ENCODE measurements at places on chromosomes 1 and 21. TPM values are rescaled to one million over a fixed set of nuclear protein-coding genes. Genes with fewer than 3 reads are reported as not detected.

GRCh38 chr1:226772446-226773139, 33.5 kb upstream of the ITPKB start:
- H3K27me3 ChIP-seq = no peaks in the 10 kb centered on the region
- H3K27ac ChIP-seq = no peak overlapping the region
- DNase-seq = no peak
- H3K4me3 ChIP-seq = no peak overlapping the region

PADI2 gene
- total RNA-seq = 0.27 TPM

DNA sequence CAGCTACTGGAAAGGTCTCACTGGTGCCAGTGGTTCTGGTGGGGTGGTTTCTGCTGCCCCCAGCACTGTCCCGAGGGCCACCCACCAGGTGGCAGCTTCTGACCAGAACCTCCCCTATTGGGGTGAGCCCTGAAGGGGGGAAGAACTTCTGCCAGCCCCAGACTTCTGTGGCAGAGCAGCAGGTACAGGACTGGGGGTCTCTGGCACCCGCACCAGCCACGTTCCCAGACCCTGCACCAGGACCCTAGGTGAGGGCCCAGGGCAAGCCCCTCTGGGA, 1.6 kb downstream of the PUSL1 start:
- peaks cover 35% of the 10 kb centered on the region for H3K4me1 ChIP-seq
- H3K27ac ChIP-seq = no peak overlapping the region
- peaks cover 37% of the 10 kb centered on the region for H3K36me3 ChIP-seq

DNA sequence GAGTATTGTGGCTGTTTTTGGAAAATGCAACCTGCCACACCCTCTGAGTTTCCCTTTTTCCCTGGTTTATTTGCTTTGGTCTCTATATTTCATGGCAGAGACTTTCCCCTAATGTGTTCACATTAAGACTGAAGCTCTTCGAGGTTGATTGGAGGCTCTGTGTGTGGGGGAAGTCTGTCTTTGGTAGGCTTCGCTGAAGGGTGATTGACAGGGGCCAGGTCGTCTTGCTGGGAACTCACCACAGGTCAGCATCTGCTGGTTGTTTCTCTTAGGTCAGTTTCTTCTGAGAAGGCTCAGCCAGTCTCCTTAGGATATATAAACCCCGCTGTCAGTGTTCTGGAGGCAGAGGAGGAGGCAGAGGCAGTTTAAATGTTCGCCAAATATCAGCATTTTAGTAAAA, 249.4 kb downstream of the RPS6KC1 start:
- DNase-seq = no peak
- H3K27ac ChIP-seq = no peak overlapping the region
- H3K27me3 ChIP-seq = no peaks in the 10 kb centered on the region
- H3K4me3 ChIP-seq = no peak overlapping the region

DNA sequence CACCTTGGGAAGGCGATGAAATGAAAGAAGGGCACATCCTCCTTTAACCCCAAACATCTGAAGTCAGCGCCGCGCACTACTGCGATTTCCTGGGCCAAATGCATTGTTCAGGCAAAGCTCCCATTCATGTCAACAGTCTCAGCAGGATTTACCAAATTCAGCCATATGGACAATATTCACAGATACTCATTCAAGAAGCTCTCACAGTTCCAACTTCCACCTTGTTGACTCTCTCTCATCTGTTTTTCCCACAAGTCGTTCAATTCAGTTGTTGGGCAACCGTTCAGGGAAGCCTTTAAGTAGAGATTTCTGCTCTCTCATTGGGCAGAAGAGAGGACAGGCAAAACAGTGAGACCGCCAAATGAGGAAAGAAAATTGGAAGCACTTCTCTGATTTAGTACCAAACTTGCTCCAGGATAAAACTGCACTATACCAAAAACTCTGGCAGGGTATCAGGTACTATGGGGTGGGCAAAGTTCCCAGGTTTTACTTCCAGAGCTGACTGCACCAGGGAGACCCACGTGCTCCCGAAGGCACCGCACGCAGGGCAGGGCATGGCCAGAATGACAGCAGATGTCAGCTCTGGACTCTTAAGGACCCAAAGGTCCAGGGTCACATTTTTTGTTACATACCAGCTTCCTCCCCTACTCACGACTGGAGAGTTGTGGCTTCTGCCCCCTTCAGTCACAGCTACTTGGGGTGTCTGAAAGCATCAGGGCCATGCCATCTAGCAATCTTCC, 668.8 kb downstream of the KIF26B start:
- no peaks in the 10 kb centered on the region for H3K4me1 ChIP-seq
- DNase-seq = no peak
- no peak overlapping the region for H3K4me3 ChIP-seq
- H3K36me3 ChIP-seq = no peaks in the 10 kb centered on the region

- H3K27me3 ChIP-seq = no peaks in the 10 kb centered on the region
- H3K4me1 ChIP-seq = peaks cover 20% of the 10 kb centered on the region
- H3K36me3 ChIP-seq = no peaks in the 10 kb centered on the region
These were observed 51.7 kb downstream of the TLCD4 start for GRCh38 chr1:95168761-95169351.
